ENCODE measurements at places on chromosomes 3 and 15.

DNA sequence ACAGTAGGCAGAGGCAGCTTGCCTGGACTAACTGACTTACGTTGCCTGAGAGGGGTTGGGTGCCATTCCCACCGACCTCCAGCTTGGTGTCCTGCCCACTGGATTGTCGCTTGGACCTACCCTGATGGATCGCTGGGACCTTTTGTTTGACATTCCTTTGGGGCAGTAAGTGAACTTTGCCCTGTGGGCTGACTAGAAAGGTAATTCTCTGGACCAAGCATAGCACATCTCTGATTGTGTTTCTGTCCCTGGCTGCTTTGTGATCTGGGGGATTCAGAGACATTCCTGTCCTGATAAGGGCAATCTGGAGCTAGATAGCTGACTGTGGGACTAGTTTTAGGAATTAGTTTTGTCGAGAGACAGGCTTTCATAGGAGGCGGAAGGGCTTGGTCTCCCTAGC is 19.5 kb upstream of the IFT57 start:
- no peak for DNase-seq

GRCh38 chr3:126908752-126909275 is 74.1 kb upstream of the PLXNA1 start:
- peak; percentile 23 for DNase-seq

DNA sequence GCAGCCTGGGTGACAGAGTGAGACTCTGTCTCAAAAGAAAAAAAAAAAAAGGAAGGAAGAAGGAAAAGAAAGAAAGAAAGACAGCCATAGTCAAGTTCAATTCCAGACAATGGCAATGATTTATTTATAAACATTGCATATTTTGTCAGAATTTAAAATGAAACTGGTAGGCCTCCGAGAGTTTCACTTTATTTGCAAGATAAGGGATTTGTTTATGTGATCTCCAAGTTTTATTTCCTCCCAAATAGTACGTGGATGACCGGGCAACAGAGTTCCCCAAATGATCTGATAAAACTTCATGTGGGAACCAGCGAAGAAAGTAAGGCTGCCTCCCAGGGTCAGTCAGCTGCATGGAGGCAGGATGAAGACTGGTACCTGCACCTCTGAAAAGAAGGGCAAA is 28.6 kb upstream of the MOBP start:
- no peak for DNase-seq

DNA sequence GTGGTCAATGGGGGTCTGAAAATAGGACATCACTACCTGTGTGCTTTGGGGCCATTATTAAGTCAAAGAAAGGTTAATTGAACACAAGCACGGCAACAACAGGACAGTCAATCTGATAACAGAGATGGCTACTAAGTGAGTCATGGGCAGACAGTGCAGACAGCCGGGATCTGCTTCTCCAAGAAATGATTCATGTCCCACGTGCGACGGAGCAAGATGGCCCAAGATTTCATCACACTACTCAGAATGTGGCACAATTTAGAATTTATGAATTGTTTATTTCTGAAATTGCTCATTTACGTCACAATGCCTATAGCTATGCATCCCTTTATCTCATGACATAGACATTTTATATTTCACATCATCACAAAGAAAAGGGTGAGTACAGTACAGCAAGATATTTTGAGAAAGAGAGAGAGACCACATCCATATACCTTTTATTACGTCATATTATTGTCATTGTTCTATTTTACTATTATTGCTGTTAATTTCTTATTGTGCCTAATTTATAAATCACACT is 770.6 kb upstream of the NR2F2 start:
- DNase-seq, result no peak

- no peak for DNase-seq
These were observed 151.3 kb downstream of the CACNA1D start for GRCh38 chr3:53645754-53646153.

GRCh38 chr3:17664923-17665322 is 77.5 kb downstream of the TBC1D5 start:
- DNase-seq, result no peak

GRCh38 chr3:172040078-172040980 is 951 bp downstream of the FNDC3B start:
- peak; percentile 14 for DNase-seq

GRCh38 chr3:183576487-183577107 is 21.1 kb upstream of the KLHL6 start:
- no peak for DNase-seq

DNA sequence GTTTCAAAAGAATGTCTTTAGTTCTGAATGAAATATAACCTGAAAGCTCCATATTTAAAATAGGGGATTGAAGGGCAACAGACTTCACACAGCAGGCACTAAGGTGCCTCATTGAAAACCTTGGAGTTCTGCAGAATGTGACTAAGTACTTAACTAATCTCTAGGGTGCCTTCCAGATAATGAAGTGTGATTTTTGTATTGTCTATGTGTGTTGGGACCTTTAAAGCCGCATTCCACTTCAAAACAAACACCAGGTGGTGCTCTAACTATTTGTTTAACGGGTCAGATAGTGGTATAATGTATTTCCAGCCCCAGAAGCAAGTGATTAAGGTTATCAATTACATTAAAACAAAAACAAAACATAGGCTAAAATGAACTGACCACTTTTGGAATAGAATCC is 28.0 kb downstream of the TFG start:
- DNase-seq, result no peak
